ENCODE measurements at places on chromosomes 13 and 19. TPM values are rescaled to one million over a fixed set of nuclear protein-coding genes. Genes with fewer than 3 reads are reported as not detected.

IGLON5 gene
- total RNA-seq = 0.07 TPM

PBX4 gene
- total RNA-seq = 44.9 TPM

C2CD4C gene
- total RNA-seq = 0.33 TPM

NLRP5 gene
- total RNA-seq = not detected

MTUS2 gene
- not detected for total RNA-seq
